SW 1271 (cell line): ENCODE measurements at places on chromosomes 4 and X.

GRCh38 chrX:110188701-110189558 lies 129.0 kb downstream of the AMMECR1 start:
- DNase-seq = no peak

DNA sequence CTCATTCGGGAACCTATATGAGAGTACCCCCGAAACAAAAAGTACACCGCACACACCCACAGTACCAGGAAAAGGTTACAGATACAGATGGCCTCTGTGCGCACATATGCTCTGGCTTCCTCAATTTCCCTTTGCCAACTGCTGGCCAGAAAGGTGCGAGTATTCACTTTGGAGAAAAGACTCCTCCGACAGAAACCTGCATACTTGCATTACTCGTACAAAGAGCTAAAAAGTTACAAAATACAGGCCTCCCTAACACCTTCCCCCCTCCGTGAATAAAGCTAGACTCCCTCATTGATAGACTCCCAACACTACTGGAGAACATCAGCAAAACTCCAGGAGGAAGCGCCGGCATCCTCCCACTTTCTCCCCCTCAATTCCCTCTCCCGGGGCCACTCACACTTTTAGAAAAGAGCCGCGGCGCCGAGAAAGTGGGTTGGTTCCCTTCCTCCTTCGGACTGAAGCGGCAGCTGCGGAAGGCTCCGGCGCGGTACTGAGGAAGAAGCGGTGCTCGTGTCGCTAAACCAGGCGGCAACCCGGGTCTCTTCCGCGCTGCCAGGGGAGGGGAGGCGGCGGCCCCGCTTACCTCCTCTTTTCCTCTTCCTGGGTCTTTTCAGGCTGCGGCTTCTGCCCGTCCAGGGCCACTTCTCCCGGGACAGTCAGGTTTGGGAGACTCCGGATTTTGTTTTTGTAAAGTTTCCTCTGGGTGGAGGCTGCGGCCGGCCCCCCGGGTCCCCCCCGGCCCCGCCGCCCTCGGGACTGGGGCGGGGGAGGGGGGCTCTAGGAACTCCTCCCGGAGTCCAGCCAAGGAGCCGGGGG lies 1.1 kb downstream of the FBXW7 start:
- no peak for DNase-seq

- no peak for DNase-seq
Measured at GRCh38 chr4:169151671-169152070, 119.1 kb downstream of the SH3RF1 start.

GRCh38 chr4:4269331-4269731 lies 20.6 kb downstream of the LYAR start:
- no peak for DNase-seq

DNA sequence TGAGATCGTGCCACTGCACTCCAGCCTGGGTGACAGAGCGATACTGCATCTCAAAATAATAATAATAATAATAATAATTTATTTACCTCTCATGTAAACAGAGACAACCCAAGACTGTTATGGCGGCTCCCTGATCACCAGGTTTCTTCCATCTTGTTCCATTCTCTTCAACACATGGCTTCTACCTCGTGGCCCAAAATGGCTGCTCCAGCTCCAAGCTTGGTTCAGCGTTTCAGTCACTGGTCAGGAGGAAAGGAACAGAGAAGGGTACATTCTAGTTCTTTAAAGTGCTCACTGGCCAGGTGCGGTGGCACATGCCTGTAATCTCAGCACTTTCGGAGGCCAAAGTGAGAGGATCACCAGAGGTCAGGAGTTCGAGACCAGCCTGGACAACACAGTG lies 24.9 kb upstream of the CHRNA9 start:
- no peak for DNase-seq

- no peak for DNase-seq
Measured at GRCh38 chr4:78659665-78660064, 108.1 kb downstream of the ANXA3 start.

DNA sequence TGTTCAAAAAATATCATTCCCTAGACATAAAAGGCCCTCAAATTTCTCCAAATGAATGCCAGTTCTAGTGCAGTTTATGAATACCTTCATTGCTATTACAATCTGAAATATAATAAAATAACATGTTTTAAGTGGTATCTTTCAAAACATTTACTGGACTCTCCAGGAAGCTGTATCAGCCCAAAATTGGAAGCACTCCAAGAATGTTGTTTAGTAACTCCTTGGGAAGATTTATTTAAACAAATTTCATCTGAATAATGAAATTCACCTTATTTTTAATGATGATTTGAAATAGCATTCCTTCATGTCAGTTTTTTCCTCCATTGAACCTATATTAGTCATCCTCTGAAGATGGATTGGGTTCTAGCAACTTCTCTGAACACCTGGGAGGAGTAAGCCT lies 217.2 kb upstream of the PCDH18 start:
- no peak for DNase-seq

DNA sequence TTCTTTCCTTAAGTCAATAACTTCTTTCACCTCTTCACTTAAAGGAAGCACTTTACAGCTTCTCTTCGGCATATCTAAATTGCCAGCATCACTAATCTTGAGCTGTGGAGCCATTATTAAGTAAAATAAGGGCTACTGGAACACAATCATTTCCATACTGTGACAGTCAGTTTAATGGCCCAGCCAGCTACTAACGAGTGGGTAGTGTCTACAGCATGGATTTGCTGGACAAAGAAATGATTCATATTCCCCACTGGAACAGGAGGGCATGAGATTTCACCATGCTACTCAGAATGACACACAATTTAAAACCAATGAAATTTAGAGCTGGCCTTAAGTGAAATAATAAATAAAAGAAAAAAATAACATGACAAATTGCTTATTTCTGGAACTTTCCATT lies 72.1 kb downstream of the DDIT4L start:
- no peak for DNase-seq

- DNase-seq = no peak
Measured at GRCh38 chr4:146095860-146096259, 79.7 kb upstream of the LSM6 start.

DNA sequence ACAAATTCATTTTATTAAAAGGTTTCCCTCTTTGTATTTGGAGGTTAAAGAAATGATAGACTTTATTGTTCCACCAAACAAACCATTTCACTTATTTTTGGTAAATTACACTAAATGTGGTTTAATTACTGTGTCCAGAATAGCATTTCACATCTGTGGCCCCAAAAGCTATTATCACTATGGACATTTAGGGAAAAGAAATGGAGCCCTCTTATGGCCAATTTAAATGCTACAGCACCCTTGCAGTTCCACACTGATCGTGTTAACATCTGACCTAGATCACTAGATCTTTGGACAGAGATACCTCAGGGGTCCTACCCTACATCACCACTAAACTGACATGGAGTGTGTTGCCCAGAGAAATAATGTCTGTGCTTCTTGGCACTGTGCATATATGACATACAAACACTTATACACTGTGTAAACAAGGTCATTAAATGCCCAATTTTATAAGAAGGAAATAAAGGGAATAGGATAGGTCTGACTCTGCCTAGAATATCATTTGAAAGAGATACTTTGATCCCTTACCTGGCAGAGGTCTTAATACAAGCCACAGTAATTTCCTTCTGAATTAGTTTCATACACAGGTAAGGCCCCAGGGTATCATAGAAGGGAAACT lies 163.9 kb downstream of the KDR start:
- DNase-seq = no peak

DNA sequence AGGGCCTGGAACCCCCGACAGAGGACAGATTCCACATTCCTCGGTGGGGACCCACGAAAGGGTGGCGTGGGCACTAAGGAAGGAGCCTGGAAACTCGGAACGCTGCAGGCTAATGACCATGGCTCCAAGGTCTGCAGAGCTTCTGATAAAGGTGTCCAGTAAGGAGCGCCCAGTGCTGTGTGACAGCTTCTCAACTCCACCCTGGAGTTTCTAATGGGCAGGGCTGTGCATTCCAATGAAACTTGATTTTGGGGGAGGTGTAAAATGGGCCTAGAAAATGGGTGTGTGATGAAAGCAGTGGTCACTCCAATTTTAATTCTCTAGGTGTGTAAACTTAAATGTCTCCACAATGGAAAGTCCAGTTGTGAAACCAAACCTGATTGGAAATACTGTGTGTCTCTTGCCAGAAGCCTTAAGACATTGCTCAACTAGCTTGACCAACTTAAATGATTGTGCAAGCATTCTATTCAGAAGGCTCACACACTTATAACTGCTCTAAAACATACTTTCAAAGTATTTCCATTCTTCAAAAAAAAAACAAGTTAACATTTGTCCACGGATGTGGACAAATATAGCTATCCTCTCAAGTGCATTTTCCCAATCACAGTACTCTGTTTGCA lies 52.1 kb downstream of the XAGE2 start:
- DNase-seq = no peak

DNA sequence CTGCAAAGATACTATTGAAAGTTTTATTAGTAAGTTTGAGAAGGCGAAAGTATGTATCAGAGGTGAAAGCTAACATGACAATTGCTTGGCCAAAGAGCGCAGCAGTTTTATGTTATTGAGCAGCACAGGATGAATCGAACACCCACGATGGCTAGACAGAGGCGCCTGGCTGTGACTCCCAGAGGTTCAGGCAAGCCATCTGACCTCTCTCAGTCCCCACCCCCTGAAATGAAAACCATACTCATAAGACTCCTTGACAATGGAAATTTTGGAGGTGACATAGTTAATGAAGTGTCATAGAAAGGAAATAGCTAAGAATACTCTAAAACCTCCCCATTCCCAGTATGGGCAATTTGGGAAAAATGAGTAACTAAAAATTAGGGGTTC lies 70.6 kb downstream of the MGST2 start:
- DNase-seq = no peak

DNA sequence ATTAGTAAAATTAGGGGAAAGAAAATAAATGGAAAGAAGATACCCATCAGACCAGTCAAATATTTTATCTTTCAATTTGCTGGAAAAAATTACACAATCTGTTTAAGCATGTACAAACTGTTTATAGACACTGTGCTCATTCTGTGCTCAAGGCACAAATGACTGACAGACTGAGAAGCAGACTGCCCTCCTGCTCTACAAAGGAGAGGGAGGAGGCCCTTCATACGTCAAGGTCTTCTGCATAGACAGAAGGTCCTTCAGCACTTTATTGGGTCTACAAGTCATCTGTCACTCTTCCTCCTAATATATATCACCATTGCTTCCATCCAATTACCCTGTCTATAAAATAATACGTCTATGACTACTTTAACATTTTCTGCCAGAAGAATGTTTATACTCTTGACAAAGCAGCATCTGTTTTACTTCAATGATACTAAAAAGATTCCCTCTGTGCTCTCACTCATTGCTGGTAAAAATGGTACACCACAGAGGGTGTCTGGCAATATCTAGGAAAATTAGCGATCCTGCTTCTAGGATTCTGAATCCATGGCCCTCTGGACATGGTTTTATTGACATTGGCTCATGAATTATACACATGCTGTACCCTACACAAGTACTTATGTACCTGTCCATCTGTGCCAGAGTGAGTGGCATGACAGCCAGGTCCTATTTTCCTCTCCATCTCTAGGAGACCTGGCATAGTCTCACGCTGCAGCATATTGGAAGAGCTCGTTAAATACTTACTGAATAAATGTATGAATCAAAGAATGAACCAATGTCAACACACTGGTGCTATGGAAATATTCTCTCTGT lies 11.3 kb downstream of the SLC10A6 start:
- no peak for DNase-seq

GRCh38 chr4:1716065-1716945 lies 4.2 kb upstream of the SLBP start:
- DNase-seq = no peak

GRCh38 chrX:124113621-124114600 lies 152.4 kb downstream of the STAG2 start:
- DNase-seq = no peak

DNA sequence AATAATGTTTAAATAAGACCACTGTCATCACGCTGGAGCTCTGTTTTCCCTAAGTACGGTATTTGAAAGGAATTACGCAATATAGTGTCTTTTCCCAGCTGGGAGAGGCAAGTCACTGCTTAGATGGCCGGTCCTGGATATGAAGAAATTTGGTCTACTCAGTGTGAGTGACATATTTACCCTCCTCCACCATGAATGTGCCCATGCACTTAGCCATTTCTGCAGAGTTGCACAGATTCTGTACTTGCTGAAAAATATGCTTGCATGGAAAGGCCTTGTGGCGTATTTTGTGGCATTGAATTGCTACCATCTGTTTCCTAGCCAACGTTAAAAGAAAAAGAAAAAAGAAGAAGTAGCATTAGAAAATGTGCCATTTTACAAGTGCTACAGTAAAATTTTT lies 73.1 kb downstream of the ADGRL3 start:
- no peak for DNase-seq

GRCh38 chrX:77668391-77669237 lies 117.4 kb downstream of the ATRX start:
- peak; percentile 2 for DNase-seq

DNA sequence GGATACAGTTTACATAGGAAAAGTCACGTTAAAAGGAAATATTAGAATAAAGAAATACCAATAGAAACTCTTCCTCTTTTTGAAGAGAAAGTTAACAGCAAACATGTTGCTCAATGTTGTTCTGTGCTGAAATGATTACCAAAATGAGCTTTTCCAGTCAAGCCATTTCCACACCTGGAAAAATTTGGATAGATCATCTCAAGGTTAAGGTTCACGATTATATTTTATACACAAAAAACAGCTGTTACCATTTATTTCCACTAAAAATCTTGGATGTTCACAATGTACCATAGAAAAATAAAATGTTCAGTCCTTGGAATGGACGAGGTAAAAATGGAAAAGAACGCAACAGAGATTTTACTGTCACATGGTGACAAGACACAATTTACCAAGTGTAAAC lies 218.7 kb downstream of the SCFD2 start:
- DNase-seq = no peak

GRCh38 chrX:155028129-155028528 lies 1.5 kb downstream of the FUNDC2 start:
- DNase-seq = no peak

DNA sequence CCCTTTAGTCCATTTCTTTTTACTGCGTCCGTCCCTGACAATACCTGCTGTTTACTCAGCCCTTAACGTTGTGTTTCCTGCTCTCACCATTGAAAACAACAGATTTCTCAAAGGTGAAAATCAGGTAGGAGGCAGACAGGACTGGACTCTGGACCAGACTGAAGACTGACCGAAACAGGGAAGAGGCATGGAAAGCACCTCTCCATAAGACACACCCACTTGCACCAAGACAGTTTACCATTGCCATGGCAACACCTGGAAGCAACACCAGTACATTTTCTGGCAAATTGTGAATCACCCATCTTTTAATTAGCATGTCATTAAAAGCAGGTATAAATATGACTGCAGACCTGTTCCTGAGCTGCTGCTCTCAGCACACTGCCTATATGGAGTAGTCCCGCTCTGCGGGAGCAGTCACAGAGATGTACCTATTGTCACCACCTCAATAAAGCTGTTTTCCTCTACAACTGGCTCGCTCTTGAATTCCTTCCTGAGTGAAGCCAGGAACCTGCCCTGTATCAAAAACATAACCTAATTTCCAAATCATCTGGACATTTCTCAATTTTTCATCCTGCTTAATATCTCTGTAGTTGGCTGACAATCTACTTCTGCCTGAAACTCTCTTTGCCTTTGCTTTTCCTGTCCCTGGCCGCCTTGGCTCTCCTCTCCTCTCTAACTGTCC lies 117.0 kb downstream of the RNF150 start:
- no peak for DNase-seq
